ENCODE measurements at places on chromosomes 4 and X. TPM values are rescaled to one million over a fixed set of nuclear protein-coding genes. Genes with fewer than 3 reads are reported as not detected.

- DNase-seq = peak; percentile 83
These were observed 605 bp downstream of the ANXA5 start for GRCh38 chr4:121696170-121696580.

DNA sequence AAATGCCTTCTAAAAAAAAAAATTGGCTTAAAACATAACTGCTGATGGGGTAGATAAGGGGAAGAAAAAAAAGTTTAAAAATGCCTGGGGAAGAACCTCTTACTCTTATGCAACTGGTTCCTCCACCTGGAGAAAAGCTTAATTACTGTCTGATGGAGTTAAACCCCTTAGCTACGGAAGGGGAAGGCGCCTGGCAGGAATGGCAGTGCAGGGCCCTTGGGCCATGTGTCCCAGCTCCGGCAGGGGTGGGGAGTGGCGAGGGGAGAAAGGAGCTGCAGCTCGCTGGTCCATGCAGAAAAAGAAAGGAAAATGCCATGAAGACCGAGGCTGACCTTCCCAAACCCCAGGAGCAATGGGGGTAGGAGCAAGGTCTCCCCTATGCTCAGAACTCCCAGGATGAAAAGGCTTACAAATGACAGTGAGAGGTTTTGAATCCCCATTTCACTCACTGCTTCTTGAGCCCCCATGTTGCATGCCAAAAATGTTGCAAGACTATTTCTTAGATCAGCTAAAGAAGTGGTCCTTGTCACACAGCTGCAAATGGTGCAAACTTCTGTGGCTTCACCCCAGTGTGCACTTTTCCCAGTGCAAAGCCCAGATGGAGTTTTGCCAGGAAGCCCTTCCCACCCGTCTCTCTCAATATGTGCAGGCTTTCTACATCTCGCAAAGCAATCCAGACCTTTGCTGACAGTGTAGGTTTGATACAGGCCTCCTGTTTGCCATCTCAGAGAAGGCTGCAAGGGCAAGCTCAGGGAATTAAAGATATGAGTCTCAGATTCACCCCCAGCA is 204.8 kb upstream of the CT83 start:
- DNase-seq = no peak

DNA sequence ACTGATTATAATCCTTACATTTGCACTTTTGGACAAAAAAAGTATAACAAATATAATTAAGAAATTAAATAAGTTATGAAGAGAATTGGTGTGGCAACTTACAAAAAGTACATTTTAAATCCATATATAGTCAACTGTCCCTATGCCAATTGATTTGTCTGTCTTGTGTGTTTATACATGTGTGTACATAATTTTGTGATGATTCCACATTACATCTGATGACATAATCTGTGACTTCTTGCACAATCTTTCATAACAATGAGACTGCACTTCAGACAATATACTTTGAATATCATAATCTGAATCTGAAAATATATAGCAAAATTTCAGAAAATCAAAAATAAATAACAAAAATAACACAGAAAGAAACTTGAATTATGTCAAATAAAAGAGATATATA is 953.4 kb downstream of the FAT4 start:
- no peak for DNase-seq

GRCh38 chr4:159282329-159282728 is 179.4 kb downstream of the RAPGEF2 start:
- no peak for DNase-seq

PNMA6F gene
- total RNA-seq = not detected

DNA sequence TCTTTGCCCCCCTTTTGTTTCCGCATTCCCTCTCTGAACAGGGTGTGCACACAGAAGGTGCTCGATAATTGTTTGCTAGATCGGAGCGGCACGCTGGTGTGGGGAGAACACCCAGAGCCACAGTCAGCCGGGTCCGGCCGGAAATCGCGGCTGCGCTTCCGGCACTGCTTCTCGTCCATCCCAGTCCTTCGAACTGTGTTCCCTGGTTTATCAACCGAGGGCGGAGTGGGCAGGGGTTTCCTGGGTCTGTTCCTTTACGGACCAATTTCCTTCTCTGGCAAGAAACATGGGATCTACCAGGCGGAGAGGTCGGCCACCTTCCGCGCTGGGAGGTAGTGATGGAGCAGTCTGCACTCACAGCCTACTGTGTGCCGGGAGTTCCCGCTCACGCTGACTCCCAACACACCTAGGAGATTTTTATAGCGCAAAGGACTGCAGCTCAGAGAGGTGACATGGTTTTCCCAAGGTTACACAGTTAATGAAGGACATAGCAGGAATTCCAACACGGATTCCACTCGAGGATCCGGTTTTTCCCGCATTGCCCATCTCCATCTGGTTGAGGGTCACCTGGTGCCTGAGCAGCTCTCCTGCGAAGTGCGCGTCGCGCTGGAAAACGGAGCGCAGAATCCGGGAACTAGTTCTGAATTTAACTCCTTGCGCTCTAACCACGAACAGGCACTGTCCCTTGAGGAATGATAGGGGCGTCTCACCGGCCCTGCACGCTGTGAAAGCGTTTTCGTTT is 6.8 kb downstream of the MSX1 start:
- DNase-seq = no peak
